ENCODE measurements at places on chromosomes 7 and 10.
A peak's percentile ranks its signal among the peaks of the same experiment; 100 is the strongest.

DNA sequence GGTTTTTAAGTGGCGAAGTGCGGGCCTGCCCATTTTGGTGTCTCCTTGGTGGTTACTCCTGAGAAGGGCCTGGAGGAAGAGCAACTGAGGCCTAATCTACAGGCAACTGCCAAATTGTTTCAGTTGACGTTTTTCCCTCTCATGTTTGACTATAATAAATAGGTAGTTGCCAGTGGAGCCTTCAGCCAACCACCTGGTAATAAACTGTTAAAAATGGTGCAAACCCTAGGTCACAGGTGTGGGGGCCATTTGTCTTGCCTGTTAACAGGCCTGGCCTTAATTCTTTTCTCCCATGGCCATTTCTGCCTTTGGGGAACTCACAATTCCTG, 3.7 kb downstream of the IKZF1 start:
- DNase-seq: peak; percentile 54

GRCh38 chr10:15084502-15084922, 4.1 kb downstream of the ACBD7 start:
- DNase-seq: peak; percentile 84

GRCh38 chr10:4481192-4481591, 344.8 kb upstream of the AKR1E2 start:
- DNase-seq: no peak

- no peak for DNase-seq
These were observed 70.4 kb upstream of the FZD8 start for GRCh38 chr10:35712486-35712885.

GRCh38 chr10:118484152-118484871, 111.1 kb downstream of the PRLHR start:
- DNase-seq: no peak

DNA sequence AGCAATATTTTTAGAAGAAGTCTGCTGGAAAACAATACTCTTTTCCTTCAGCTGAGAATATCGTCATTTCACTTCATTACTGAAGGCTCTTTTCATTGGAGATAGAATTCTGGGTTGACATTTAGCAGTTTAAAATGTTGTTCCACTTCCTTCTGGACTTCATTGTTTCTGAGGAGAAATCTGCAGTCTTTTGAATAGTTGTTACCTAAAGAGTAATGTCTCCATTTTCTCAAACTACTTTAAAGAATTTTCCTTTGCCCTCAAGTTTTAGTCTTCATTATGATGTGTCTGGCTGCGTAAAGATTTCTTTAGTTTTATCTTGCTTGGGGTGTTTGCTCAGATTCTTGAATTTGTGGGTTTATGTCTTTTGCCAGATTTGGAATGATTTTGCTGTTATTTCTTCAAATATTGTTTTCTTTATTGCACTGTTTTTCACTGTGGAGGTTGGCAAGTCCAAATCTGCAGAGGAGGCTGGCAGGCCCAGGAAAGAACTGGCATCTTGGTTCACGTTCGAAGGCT, 136.3 kb downstream of the DNAJB6 start:
- no peak for DNase-seq

- DNase-seq: no peak
These were observed 17.9 kb downstream of the EBF3 start for GRCh38 chr10:129945941-129946760.

- no peak for DNase-seq
These were observed 3.1 kb downstream of the ZRANB1 start for GRCh38 chr10:124944982-124945381.

- DNase-seq: no peak
These were observed 718 bp downstream of the DYNC2I1 start for GRCh38 chr7:158856883-158857668.

Measured in T-helper 2 cell (primary cell).